ENCODE measurements at places on chromosomes 3 and 15.

GRCh38 chr15:26945046-26945445 lies 25.9 kb upstream of the GABRG3 start:
- DNase-seq: no peak

DNA sequence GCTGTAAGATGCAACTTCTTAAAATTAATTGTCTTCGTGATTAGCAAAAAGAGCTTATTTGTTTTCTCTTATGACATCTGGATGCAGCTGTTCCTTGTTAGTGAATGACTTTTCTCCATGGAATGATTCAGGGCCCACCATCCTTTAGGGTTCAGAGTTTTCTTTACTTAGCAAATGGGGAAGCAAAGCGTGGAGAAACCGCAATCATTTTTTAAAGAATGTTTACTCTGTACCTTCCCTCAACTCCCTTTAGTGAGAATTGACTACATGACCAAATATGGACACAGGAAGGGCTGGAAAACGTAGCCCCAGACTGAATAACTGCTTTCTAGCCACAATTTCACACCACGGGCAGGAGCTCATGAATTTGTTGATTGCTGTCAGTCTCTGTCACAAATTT lies 130.1 kb downstream of the EDEM1 start:
- no peak for DNase-seq

- no peak for DNase-seq
These were observed 43.7 kb downstream of the MAGI1 start for GRCh38 chr3:65995030-65995429.

DNA sequence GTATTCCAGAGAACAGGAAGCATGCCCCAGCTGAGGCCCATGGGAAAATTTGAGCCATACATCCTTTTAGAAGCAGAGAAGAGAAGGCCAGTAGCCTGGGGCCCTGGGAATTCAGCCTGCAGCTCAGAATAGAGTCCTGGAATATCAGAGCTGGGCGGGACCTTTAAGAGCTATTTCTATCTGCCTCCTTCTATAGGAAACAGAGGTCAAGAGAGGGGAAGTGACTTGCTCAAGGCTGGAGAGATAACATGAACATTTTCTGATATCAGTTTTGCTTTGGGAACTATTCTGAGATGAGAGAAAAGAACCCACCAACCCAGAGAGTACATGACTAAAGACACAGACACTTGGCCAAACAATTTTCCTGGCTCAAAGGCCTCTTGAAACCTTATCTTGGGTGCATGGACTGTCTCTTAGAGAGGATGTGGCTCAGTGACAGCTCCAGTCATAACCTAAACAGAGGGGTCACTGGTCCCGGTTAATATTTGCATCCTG lies 26.0 kb downstream of the MASP1 start:
- no peak for DNase-seq

DNA sequence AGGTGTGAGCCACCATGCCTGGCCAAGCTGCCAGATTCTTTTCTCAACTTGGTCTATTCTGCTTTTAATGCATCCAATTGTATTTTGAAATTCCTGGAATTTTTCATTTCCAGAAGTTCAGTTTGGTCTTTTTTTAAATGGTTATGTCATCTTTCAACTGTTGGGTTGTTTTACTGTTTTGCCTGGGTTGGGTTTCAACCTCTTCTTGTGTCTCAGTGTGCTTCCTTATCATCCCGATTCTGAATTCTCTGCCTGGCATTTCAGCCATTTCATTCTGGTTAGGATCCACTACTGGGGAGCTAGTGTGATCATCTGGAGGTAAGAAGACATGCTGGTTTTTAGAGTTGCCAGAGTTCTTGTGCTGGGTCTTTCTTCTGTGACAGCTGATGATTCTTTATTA lies 61.5 kb downstream of the LRRC49 start:
- no peak for DNase-seq

- DNase-seq: no peak
These were observed 105.8 kb downstream of the CBLB start for GRCh38 chr3:105762749-105763658.

GRCh38 chr15:101105059-101105891 lies 146.6 kb downstream of the CHSY1 start:
- DNase-seq: no peak

GRCh38 chr15:38538328-38539007 lies 26.1 kb downstream of the RASGRP1 start:
- DNase-seq: no peak

- no peak for DNase-seq
These were observed 9.2 kb downstream of the FYCO1 start for GRCh38 chr3:45986303-45986982.

GRCh38 chr3:149402481-149402880 lies 25.0 kb upstream of the TM4SF1 start:
- no peak for DNase-seq

GRCh38 chr3:132198516-132198915 lies 118.7 kb upstream of the ACP3 start:
- no peak for DNase-seq

GRCh38 chr15:37362414-37362813 lies 262.1 kb upstream of the MEIS2 start:
- DNase-seq: no peak

GRCh38 chr3:50154476-50154839 lies 666 bp upstream of the SEMA3F start:
- DNase-seq: no peak

DNA sequence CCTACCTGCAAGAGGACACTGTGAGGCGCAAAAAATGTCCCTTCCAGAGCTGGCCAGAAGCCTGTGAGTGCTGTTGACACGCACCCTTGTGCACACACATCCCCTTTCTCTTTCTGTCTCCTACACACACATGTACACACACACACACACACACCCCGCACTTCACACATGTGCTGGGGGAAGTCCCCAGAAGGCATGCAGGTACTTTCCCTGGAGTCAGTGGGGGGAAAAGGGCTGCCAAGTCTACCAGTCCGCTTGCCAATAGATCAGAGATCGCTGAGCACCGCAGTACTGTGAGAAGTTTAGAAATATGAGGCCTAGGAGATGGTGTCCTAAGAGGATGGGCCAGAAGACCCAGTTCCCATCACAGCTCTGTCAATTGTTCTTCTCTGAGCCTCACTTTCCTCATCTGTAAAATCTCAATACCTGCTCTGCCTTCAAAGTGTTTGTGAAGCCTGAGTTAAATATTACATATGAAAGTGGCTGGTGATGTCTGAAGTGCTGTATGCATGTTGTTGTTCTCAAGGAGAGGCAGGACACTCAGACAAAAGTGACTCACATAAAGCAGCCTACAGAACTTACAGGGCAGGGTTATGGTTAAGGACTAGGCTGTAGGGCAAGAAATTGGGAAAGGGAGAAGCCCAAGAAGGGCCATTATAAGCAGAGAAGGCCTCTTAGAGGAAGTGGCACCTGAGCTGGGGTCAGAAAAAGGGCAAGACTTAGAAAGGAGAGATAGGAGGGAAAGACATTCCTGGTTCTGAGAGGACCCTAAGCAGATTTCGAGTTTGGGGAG lies 6.8 kb downstream of the IL17RE start:
- no peak for DNase-seq

GRCh38 chr15:33132722-33133345 lies 61.7 kb downstream of the FMN1 start:
- no peak for DNase-seq

GRCh38 chr15:37009288-37009687 lies 91.1 kb downstream of the MEIS2 start:
- DNase-seq: no peak

DNA sequence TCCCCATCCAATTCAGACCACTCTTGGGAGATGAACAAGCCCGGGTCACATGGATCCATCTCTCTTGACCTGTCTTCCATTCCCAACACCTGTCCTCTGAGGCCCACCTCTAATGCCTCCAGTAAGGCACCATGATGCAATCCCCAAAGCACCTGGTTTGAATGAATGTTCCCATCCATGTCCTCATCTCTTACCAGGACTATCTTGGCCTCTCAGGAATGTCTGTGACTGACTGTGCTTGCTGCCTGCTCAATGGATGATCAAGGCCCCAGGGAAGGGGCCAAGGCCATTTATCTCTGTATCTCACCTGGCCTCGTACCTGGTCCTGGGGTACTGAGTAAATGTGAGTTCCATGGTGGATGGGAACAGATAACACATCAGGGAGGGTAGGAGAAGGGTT lies 49.7 kb downstream of the SLCO2A1 start:
- no peak for DNase-seq

GRCh38 chr15:50803479-50804180 lies 38.1 kb upstream of the SPPL2A start:
- no peak for DNase-seq

DNA sequence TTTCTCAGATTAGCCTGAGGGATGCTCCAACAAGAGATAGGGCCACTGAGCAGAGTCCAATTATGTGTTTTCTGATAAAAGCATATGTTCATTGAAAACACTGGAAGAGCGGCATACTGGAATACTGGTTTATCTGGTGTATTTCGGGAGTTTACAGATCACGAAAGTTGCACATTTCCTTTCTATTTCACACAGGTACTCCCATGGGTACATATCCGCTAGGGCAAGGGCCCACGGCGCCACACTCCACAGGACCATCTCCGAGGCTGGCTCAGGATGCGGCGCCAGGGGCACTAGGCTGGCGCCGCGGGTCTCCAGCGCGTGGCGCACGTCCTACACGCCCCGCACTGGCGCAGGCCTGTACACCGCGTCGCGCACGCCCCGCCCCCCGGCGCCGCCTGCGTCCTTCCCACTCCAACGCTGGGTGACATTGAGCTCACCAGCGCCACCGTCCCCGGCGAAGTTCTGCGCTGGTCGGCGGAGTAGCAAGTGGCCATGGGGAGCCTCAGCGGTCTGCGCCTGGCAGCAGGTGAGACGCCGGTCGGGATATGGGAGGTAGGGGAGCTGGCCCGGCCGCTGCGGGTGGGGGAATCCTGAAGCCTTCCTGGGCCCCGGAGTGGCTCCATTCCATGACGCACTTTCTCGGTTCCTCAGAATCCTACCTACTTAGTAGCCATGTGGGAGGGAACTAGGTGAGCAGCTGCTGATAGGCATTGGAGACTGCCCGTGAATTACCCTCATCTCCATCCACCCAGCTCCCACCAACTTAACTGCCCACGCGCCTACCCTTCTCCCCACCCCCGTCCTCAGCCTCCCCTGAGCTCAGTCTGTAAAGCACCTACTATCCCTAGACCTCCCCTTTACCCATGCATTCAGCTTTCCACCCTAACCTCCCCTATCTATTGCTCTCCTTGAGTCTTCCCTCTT lies at the start of gene FAM162A:
TSS of gene FAM162A (plus strand) at position 412 of the 927 bp plus-strand sequence. CDS start at position 496, 84 bp downstream.
- peak; percentile 96 for DNase-seq

GRCh38 chr15:78984041-78984440 lies 39.2 kb upstream of the CTSH start:
- no peak for DNase-seq

DNA sequence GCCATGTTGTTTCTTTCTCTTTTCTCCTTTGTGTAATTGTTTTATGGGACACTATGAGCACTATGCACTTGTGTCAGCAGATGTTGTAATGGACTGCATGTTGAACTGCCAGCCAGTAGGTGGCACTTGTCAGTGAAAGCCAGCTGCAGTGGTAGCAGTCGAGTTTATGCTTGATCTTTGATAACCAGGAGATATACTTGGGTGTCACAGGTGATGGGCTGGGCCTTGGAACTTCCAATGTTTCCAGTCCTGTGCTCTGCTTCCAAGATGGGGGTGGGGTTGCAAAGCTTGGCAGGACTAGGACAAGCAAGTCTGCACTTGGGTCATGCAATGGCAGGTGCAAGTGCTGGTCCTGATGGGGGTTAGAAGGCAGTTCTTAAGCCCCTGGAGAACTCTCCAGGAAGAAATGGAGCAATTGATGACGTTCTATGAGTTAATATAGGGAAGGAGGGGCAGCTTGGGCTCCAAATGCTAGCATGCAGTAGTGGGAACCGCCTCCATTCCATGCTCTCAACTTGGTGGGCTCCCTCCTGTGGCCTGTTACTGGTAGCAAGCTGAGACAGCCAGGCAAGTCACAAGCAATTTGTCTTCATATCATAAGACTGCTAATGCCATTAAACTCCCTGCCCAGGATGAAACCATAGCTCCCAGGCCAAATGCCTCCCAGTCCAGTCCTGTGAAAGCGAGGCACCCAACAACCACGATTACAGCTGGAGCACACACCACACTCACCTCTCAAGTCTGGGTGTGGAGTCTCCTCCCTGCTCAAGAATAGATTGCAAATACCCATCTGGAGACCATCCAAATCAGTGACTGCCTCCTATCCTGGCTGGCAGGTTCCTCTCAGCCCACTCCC lies 287.2 kb downstream of the CGGBP1 start:
- DNase-seq: peak; percentile 37

- no peak for DNase-seq
These were observed 146.5 kb upstream of the MME start for GRCh38 chr3:154933581-154933980.

- DNase-seq: no peak
These were observed 21.0 kb downstream of the RARB start for GRCh38 chr3:25448750-25449692.

- no peak for DNase-seq
These were observed 44.6 kb upstream of the VPS8 start for GRCh38 chr3:184767377-184767776.

GRCh38 chr3:64187065-64187959 lies 38.0 kb downstream of the PRICKLE2 start:
- DNase-seq: no peak

DNA sequence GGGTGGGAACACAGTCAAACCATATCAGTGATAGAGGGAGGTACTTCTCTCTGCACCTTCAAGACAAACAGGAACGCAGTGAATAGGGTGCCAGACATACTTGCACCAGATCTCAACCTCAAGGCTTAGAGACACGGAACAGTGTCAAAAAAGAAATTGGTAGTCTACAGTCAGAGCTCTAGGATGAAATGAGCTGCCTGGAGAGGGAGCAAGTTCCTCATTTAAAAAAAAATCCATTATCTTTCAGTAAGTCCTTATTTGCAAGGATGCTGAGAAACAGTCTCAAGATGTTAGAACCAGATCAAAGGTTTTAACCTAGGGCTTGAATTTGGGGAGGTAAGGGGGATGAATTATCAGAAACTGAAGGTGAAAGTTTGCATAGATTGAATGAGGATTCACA lies 20.2 kb upstream of the LMCD1 start:
- no peak for DNase-seq

- DNase-seq: no peak
These were observed 27.1 kb upstream of the GPR156 start for GRCh38 chr3:120311863-120312794.

DNA sequence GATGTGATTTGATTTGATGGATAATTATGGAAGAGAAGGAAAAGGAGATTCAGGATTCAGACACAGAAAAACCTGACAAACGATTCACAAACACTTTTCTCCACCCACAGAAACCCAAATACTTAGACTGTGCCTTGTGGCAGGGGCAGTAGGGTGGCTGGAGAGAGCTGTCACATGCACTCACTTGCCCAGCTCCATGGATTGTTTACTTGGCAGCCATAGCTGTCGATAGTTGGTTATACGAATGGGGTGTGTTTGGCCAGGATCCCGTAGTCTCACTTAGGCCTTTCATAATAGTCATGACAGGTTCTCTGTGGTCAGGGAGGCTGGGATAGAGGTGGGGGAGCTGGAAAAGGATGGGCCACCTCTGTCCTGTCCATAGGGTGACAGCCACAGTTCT lies 76.9 kb downstream of the CACNA1D start:
- no peak for DNase-seq

- DNase-seq: no peak
These were observed 5.2 kb downstream of the HTR3C start for GRCh38 chr3:184058029-184058428.

- DNase-seq: no peak
These were observed 254.8 kb upstream of the EPHA3 start for GRCh38 chr3:88852606-88853005.

Data from hematopoietic multipotent progenitor cell treated with erythropoietin and hydrocortisone succinate and interleukin-3 and kit ligand, for 15 days (in vitro differentiated cells).